Skin of body (tissue), 3 donors: ENCODE measurements at places on chromosomes 6 and 20. TPM values are rescaled to one million over a fixed set of nuclear protein-coding genes. Genes with fewer than 3 reads are reported as not detected.

- DNase-seq = no peak
Measured at GRCh38 chr6:158660333-158660754, 10.5 kb downstream of the SYTL3 start.

DNA sequence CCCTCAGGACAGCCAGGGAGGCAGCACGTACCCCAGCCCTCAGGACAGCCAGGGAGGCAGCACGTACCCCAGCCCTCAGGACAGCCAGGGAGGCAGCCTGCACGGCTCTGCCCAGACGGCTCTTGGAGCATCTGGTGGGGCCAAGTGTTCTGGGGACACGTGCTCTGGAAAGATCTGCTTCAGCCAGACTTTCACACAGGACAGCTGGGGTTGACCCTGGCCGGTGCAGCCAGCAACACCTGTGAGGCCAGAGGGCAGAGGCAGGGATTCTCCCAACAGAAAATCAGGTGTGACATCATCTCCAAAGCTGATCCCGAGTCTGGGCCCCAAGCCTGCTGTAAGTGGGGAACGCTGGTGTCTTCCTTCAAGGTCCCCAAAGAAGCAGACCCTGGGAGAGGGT lies 55.5 kb upstream of the SLCO4A1 start:
- no peak for DNase-seq

- peak; percentile 10 for DNase-seq
Measured at GRCh38 chr6:4133941-4134838, 1.2 kb downstream of the ECI2 start.

OR2J3 gene
- not detected for total RNA-seq

LRFN2 gene
- total RNA-seq = 0.49 TPM

POU3F2 gene
- 0.49 TPM for total RNA-seq
